Renal pelvis (tissue), 12 donors: ENCODE measurements at places on chromosomes 6 and 20. TPM values are rescaled to one million over a fixed set of nuclear protein-coding genes. Genes with fewer than 3 reads are reported as not detected.

GRCh38 chr6:169044381-169045230, 209.0 kb downstream of the THBS2 start:
- no peak for DNase-seq

GRCh38 chr6:139172567-139172966, 37.7 kb downstream of the HECA start:
- DNase-seq, result no peak

DNA sequence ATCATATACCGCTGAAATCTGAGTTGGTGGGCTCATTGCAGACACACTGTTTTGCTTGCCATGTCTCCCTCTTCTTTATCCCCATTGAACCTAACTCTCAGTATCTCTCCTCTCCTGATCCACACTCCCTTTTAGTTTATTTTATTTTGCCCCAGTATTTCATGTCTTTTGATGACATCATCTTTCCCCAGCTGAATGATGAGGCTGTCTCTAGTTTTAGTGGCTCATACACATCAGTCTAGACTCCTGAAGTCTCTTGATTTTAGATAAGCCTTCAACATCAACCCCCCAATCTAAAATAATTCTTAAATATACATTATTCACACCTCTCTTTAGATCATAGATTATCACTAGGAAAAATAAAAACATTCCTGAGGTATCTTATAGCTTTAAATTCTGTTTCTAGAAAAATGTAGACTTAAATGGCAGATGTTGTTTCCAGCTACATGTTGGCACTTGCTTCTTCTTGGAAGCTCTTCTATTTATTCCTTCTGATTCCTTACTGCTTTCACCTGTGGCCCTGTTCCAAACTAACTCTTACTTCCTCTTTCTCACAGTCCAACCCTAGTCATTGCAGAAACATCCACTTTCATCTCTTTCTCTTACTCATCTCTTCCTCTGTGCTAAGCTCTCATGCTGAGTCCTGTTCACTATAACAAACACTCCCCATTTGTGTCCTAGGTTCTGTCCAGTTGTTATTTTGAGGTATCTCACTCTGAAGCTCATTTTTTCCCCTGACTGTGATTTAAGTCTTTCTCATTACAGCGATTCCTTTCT, 191.9 kb upstream of the SLC35B3 start:
- no peak for DNase-seq

Gene TMC2
- polyA plus RNA-seq, result 0.23 TPM

- DNase-seq, result no peak
These were observed 128.9 kb downstream of the CD164 start for GRCh38 chr6:109253366-109253765.

DNA sequence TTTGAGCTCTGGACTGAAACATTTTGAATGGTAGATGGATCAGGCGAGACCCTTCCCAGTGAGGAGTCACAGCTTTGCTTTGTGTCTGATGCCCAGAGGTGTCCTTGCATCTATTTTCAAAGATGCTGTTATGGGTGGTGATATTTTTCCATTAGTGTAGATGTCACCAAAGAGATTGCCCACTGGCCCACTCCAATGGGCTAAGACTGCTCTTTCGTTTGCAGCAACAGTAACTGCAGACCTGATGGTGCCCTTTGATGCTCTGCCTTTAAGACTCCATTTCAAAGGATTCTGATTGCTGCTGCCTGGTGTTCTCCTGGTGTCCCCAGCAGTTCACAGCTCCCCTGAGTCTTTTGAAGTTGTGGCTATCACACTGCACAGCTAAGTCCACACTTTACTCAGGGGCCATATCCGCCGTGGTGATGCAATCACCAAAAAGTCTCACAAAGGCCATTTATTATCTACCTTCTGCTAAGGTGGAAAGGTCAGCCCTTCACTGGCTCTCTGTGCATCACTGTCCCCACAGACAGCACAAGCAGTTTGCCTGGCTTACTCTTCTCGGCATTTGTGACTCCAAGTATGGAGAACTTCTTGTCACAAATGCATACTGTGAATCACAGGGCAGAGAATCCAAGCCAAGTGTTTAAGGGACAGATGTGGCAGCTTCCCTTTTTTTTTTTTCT, 56.4 kb downstream of the NOX3 start:
- DNase-seq, result no peak

Gene TRAPPC3L
- 0.39 TPM for polyA plus RNA-seq

Gene PAX1
- polyA plus RNA-seq, result not detected

Gene INSM1
- not detected for polyA plus RNA-seq

- DNase-seq, result no peak
These were observed 79.5 kb downstream of the MRPL14 start for GRCh38 chr6:44047801-44048200.

DNA sequence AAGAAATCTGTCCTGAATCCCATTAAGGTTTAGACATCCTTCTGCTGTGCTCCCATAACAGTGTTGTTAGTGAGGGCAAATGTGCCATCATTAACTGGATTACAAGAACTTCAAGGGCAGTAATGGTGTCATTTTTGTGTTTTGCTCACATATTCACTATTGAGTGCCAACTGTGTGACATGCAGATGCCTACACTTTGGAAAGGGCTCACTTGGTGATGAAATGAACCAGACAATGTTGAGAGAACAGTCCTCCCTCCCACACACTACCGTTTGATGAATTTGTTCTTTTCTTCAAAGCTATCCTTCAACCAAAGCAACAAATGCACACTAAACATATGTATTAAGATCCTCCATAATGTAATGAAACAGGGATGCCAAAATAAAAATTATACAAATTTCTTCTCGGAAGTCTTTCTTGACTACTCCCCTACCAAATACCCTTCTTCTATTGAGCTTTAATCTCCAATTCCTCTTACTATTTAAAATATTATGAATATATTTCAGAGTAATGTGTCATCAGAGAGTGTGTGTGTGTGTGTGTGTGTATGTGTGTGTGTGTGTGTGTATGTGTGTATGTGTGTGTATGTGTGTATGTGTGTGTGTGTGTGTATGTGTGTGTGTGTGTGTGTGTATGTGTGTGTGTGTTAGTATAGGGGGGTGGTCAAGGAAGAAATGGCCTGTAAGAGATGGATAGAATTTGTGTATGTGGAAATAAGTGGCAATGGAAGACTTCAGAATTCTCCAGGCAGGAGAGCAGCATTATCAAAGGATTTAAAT, 92.3 kb upstream of the ENPP5 start:
- no peak for DNase-seq

Gene RAB44
- polyA plus RNA-seq, result 0.04 TPM

Gene ATF6B
- polyA plus RNA-seq, result 96.6 TPM

Gene SLC35D3
- polyA plus RNA-seq, result not detected

DNA sequence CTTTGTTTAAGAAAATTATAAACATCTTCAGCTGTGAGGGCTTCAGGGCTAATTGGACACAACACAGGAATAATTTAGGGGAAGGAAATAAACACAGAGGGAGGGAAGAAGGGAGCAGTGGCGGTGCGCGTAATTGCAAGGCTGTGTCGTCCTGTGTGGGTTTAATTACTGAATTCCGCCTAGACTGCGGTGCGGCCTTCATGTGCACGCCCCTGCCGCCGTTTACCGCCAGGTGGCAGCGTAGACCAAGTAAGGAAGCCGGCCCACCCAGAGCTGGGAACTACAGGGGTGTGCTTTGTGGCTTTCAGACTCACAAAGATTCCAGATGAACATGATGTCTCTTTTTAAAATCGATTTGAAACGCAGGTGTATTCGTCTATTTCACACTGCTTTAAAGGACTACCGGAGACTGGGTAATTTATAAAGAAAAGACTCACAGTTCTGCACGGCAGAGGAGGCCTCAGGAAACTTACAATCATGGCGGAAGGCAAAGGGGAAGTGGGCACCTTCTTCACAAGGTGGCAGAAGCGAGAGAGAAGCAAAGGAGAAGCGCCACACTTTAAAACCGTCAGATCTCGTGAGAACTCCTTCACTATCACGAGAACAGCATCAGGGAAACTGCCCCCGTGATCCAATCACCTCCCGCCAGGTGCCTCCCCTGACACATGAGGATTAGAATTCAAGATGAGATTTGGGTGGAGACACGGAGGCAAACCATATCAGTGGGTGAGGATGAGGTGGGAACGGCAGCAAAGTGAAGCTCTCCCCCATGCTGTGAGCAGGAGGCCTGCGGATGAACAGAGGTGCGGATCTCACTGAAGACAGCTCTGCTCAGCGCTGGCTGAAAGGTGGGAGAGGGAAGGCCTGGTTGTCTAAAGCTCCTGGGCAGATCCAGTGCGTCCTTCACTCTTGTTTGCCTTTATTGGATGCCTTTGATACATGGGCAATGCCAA, 222.0 kb upstream of the PDE10A start:
- DNase-seq, result peak; percentile 82

Gene ADGRG6
- 36.5 TPM for polyA plus RNA-seq

DNA sequence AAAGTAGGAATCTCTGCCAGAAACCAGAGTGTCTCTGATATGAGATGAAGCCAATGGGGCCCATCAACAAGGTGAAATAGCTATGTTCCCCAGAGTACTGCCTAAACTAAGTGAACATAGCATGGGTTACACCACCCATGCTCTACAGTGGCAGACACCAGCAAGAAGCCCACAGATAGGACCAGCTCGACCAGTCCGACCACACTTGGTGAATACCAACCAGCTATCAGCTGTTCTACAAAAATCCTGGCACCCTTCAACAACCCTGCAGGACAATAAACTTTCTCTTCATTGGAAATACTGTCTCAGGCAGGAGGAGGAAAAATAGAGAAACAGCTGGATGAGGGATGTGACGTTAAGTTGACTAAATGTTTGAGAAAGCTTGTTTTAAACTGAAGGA, 311.4 kb downstream of the EPM2A start:
- DNase-seq, result no peak

- DNase-seq, result no peak
These were observed 20.6 kb downstream of the TNXB start for GRCh38 chr6:32088487-32089049.
